ENCODE measurements at places on chromosomes 7 and 10.

DNA sequence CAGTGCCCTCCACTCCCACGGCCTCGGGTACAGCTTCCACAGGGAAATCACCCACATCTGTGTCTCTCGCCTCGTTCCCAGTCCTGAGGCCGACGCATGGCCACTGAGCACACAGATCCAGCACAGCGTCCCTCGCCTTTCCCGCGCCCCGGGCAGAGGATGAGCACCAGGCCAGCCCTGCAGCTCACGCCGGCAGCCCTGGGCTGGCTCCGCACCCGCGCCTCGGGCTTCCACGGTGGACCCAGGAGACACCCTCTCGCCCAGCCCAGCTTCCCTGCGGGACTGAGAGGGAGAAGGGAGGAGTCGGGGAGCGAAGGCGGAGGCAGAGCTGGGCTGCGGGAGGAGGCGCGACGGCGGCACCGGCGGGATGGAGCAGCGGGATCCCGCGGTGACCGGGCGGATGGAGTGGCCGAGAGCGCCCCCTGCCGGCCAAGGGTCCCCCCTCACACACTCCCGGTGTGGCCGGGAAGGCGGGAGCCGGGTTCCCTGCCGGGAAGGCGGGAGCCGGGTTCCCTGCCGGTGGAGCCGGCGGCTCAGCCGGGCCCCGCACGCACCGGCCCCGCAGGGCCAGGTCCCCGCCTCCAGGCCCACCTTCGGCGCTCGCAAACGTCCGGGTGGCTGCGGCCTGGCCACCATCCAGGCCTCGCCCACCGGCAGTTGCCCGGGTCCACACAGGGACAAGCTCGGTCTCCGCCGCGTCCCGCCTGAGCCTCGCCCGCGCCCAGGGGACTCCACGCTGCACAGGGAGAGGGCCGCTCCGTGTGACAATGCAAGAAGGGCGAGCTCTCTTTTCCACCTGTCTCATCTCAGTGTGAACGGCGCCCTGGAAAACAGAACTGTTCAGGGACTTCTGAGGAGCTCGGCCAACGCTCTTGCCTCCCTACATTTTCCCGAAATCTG lies 110.3 kb upstream of the LANCL2 start:
- DNase-seq: peak; percentile 88

DNA sequence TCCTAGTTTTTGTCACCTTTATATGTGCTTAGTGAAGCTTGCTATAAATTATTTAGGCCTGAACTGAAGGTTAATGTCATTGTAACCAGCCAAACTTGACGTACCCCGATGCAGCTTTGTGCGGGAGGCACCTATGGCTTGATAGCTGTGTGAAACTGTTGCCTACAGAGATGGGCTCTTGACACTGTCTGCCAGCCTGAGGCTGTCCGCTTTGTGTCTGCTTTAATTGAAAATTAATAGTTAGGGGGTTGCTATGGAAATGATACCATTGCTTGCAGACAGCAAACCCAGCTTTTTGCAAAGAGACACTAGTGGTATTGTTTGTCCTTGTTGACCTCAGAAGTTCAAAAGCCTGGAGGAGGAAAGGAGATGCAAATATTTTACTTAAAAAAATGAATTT lies 2.1 kb upstream of the FOXP2 start:
- DNase-seq: no peak

GRCh38 chr7:24720283-24720682 lies 37.0 kb downstream of the GSDME start:
- no peak for DNase-seq

DNA sequence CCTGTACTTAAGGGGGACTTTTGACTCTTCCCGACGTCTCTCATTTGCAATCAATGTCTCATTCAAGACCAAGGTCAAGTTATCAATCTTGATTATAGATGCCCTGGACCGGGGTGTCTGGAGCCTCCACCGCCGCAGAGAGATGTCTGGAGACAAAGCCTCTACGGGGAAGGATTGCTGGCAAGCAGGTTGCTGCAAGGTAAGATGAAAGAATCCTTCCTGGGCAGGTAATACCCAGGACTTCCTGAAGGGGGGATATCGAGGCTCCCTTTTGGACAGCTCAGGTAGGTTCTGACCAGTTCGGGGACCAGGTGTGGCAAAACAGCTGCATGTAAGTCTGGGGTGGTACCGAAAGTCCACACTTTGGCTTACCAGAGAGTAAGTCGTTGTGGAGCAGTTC lies 12.5 kb upstream of the CUX1 start:
- DNase-seq: no peak

GRCh38 chr10:84424731-84425167 lies 96.4 kb downstream of the CCSER2 start:
- peak; percentile 79 for DNase-seq

DNA sequence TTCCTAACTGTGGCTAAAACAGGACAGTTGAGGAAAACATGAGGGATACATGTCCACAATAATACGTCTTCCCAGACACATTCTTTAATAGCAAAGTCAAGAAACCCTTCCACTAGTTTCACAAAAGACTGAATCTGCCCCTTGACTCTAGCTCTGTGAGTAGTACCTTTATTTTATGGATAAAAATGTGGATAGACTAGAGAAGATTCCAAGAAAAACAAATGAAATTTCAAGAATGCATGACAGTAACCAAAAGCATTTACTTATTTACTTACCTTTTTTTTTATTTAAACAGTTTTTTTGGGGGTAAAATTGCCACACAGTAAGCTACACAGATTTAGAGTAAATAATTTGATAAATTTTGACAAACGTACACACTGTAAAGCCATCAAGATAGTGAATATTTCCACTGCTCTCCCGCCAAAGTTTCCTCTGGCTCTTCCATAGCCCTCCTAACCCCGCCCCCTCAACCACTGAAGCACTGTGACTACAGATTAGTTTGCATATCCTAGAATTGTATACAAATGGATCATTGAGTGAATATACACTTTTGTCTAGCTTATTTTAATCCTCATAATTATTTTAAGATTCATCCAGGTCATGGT lies 420.4 kb upstream of the ZMIZ1 start:
- DNase-seq: no peak

DNA sequence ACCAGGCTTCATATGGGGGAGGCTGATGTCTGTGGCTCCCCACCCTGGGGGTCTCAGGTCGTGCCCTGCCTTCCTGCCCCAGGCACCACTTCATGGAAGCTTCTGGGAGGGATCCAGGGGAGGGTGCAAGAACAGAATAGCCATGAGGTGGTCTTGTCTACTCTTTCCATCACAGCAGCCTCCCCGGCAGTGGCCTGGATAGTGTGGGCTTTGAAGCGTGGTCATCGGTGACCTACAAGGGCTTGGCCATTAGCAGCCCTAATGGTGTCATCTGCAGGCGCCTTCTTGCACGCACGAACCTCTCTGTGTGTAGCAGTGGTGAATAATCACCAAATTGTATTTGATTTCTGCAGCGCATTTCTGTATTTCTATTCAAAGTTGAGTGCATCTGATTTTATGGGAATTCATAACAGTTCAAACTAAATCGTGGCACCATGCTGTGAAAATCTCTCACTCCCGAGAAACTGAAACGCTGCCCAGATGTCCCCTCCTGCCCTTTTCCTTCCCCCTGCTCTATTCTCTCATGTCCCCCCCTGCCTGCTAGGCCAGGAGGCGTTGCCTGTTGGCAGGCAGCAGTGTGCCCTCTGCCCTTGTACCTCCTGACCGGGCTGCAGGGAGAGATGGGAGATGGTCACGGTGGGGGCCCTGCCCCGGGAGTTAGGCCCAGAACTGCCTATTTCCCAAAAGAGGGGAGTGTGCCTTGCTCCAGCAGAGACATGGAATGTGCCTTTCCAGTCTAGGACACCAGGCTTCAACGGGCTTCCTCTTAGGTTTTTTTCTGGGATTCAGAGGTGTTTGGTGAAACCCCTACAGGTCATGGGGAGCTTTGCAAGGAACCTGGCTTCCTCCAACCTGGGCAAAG lies 34.8 kb downstream of the CDH23 start:
- DNase-seq: no peak

- DNase-seq: no peak
These were observed 46.6 kb downstream of the WDR37 start for GRCh38 chr10:1102831-1103230.

GRCh38 chr7:33728873-33729551 lies 176.3 kb upstream of the BMPER start:
- DNase-seq: no peak

DNA sequence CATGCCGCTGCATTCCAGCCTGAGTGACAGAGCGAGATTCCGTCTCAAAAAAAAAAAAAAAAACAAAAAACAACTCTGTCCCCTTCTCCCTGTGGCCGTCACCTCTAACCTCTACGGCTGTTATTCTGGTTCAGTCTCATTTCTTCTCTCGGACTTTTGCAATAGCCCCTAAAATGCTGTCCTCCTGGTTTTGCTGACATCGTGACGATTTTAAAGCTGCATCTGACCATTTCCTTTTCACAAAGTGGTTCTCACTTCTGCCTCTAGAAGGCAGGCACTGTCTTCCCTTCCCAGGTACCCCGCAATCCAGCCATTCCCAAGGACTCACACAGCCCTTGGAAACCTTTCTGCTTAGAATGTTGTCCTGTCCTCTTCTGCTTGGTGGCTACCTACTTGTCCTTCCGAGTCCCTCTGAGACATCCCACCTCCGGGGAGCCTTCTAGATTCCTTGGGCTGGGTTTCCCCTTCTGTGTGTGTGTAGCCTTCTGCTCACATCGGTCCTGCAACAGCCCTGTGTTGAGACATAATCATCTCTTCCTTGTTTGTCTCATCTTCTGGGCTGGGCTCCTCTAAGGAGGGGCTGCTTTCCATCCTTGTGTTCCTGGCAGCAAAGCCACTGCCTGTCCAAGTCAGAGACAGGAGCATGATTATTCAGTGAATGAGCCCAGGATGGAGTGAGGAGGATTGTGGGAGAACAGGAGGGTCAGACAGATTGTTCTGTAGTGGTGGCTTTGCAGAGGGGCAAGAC lies 83.1 kb downstream of the GRK5 start:
- no peak for DNase-seq

DNA sequence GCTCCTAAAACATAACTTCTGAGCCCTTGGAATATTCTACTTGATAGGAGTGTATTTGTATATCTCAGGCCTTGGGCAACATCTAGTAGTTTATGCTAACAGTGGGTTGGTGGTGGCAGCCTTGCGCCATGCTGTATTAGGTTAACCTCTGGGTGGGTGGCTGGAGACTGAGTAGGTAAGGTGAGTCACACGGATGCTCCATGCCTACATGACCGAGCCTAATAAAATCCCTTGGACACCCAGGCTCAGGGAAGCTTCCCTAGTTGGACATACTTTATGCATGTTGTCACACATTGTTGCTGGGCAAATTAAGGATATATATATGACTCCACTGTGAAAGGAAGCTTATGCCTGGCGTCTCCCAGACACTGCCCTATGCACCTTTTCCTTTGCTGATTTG lies 6.0 kb upstream of the DAGLB start:
- no peak for DNase-seq

- DNase-seq: no peak
These were observed 487.7 kb upstream of the AUTS2 start for GRCh38 chr7:69110450-69111050.

GRCh38 chr10:31759124-31759798 lies 169.4 kb downstream of the ARHGAP12 start:
- DNase-seq: peak; percentile 81

DNA sequence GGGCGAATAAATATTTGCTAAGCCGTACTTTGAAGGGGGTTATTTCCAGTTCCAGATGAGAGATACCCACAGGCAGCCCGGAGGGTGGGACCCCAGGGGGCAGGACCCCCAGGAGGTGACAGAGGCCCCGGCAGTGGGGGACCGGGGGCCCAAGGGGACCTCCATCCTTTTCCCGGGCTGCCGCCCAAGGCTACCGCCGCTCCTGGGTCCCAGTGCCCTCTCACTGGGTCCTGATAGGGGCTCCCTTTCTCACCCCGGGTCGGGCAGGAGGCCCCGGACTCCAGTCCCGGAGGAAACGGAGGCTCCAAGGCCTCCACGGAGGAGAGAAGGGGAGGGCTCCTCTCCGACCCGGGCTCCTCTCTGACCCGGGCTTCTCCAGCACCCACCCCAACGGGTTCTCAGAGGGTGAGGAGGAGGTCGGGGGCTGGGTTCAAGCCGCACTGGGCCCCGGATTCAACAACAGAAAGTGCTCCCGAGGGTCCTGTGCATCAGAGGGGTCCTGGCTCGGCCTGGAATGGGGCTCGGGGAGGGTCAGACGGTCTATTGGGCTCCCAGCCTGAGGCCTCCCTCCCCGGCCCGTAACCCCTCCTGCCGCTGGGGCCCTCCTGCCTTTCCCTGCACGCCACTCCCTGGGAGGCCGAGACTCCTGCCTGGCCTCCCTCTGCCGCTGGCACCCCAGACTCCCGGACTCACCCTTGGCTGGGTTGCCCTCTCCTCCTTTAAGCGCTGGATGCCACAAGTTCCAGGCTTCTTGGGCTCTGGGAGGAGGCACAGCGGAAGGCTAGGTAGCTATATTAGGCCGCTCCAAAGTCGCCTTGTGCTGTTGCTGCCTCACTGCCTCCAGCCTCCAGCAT lies 62.5 kb downstream of the ZNF37A start:
- no peak for DNase-seq

- no peak for DNase-seq
These were observed 1146.7 kb downstream of the TYW1 start for GRCh38 chr7:68143345-68143744.

DNA sequence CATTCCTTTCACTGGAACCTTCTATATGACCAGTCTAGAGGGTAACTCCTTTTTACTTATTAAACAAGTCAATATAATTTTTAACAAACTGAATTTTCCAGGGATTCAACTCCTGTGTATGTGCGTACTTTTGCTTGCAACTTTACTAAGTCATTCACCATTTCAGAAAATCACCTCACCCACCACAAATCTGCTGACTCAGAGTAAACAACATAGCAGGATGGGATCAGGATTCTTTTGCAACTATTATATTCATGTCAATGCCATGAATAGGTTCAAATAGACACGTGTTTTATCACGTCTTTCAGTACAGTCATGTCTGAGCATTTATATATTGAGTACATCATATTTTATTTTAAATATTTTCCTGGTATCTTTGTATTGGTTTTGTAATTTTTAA lies 14.5 kb downstream of the CTTNBP2 start:
- DNase-seq: no peak

GRCh38 chr10:124740369-124741280 lies 3.6 kb downstream of the FAM53B start:
- no peak for DNase-seq

DNA sequence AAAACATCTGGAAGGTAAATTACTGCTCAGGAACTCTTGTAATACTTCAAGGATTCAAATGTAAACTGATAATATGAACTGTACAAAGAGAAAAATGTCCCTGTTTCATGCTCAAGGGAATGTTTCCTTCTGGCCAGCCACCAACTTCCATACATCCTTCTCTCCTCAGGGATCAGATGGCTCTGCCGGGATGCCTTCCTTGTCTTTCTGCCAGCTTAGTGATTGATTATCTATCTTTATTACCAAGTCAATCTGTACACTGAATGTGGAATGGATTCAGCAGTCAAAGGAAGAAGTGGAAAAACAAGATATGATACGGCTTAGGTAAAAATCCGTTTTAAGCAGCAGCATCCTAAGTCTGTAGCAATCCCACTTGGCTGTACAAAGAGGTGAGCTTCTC lies 178.3 kb downstream of the PTN start:
- no peak for DNase-seq

- no peak for DNase-seq
These were observed 3.3 kb downstream of the HILPDA start for GRCh38 chr7:128458956-128459355.

All from mucosa of gallbladder (tissue), 1 donor.